Stimulated activated CD4-positive, alpha-beta T cell treated with anti-CD3 and anti-CD28 coated beads, Interleukin-2, amount 100 ng/mL, for 24 hours (primary cell): ENCODE measurements at places on chromosomes 4 and X.

DNA sequence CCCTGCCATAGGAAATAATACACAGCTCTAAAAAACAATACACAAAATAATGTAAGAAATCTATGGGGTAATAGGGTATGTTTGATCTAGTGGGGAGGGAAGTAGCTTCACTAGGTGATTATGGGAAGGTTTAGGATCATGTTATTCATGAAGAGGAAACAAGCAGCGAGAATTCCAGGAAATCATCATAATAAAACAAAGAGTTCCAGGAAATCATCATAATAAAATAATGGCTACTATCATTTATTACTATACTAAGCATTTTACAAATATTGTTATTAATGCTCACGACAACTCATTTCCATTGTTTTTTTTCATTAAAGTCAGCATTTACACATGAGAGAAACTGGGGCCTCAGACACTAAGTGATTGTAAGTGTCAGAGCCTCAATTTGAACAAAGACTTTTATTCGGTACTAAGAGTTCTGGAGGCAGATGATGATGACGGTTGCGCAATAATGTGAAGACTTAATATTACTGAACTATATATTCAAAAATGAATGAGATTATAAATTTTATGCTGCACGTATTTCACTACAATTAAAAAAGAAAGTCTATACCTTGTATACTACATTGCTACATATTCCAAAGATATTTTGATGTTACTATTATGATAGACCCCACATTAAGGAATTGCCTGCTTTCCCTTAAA lies 12.2 kb upstream of the CXCL8 start:
- no peak for DNase-seq

- DNase-seq: no peak
Observed at GRCh38 chr4:77861495-77861894, 1.1 kb upstream of the MRPL1 start.

DNA sequence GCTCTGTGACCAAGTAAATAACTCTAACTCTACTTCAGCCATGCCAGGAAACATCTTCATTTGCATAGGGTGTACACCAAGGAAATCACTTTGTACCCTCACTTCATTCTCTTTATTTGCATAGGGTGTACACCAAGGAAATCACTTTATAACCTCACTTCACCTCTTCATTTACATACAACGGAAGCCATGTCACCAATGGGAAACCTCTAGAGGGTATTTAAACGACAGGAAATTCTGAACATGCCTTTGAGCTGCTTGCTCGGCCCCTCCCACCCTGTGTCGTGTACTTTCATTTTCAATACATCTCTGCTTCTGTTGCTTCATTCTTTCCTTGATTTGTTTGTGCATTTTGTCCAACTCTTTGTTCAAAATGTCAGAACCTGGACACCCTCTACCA lies 848.1 kb upstream of the FRG1 start:
- no peak for DNase-seq

- no peak for DNase-seq
Observed at GRCh38 chr4:73730292-73730691, 10.1 kb upstream of the CXCL8 start.

DNA sequence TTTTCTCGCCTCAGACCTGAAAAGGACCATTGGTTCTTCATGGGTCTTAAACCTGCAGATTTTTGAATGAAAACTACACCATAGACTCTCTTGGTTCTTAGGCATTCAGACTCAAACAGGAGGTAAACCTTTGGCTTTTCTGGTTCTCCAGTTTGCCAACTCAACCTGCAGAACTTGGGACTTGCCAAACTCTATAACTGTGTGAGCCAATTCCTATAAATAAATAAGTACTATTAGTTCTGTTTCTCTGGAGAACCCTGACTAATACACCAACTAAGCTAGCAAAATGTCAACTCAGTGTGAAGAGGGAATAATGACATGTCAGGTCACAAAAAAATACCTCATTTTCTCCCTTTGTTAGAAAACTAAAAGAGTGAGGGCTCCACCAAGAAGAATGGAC lies 374.6 kb downstream of the RAB28 start:
- DNase-seq: no peak

DNA sequence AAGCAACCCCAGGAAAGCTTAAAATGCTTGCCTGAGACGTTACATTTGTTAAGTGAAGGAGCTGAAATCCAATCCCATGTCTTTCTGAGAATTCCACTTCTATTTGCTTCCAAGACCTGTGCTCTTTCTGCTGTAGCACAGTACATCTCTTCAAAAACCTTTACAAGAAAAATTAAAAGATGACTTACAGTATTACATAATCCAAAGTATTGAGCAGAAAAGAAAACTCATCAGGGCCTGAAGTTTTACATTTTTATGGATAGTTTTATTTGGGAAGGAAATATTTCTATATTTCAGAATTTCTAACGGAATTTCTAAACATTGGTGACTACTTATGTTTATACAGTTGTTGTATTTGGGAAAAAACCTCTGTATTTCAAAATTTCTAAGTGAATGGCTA lies 276.3 kb downstream of the TENM3 start:
- DNase-seq: no peak

DNA sequence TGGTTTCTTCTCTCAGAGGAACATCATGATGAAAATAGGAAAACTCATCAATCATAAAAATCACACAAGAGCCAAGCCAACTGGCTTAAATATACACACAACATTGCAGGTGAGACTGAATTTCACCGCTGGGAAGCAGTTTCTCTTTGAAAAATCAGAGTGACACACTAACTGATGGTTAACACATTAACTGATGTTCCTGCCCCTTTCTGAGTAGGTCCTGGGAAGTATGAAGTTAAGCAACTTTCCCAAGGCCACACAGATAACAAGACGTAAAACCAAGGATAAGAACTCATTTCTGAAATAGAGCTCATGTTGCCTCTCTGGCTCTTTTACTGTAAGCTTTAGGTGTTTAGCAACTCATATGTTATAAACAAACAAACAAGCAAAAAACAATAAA lies 813.7 kb upstream of the HS3ST1 start:
- DNase-seq: no peak

GRCh38 chr4:137543648-137544047 lies 11.4 kb upstream of the PCDH18 start:
- DNase-seq: no peak

GRCh38 chrX:17012465-17012864 lies 66.0 kb downstream of the REPS2 start:
- DNase-seq: no peak

DNA sequence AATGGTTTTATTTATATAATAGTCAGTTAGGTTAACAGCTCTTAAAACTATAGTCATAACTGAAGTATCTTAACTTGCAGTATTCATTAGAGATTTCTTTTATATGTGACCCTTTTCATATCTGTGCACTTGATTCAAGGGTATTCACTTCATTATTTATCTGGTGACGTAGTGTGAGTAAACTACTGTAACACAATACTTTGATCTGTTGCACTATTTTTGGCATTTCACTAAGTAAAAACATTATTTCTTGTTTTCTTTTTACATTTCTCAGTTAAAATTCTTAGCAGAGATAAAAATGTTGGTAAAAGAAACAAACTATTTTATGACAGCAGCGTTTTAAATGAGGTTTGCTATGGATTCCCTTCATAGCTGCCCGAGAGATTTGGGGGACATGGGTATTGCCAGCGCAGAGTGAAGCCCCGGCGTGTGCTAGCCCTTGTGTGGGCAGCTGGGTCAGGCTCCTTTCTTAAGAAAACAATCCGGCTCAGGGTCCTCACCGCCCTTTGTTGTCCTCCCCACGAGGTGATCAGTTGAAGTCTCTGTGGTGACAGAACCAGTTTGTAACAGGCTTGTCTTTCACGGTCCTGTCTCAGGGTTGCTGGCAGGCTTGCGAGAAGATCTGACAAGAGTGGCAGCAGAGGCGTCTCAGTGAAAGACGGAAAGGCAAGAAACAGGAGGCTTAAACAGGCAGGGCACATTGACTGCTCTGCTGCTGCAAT lies 293.4 kb downstream of the BMPR1B start:
- DNase-seq: no peak

DNA sequence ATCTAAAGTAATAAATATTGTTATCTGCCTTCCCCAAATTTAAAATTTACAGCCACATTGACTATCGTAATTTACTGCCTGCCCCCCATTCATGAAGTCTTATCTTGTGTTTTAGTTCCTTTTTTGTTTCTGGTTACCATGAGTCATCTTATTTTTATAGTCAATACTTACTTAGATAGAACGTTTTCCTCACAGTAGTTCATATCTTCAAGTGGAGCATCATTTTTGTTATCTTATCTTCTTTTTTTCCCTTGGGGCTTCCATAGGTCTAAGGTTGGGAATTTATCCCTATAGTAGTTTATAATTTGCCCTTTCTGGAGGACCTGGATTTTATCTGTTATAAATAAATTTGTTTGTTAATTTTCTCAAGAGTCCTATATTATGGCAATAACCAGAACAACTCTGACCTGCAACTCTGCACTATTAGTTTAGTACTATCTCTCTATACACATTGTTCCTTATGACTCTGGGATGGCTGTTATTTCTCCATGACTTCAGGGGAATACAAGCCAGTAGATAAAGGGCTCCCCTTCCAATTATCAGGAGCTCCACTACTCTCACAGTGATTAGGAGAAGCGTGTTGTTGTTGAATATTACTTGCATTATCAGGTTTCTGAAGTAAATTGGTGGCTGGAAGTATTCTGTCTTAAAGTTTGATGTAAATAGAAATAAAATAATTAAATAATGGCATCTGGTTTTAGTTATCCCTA lies 330.6 kb downstream of the GALNTL6 start:
- DNase-seq: no peak

GRCh38 chrX:119828446-119828845 lies 24.3 kb downstream of the UPF3B start:
- no peak for DNase-seq

DNA sequence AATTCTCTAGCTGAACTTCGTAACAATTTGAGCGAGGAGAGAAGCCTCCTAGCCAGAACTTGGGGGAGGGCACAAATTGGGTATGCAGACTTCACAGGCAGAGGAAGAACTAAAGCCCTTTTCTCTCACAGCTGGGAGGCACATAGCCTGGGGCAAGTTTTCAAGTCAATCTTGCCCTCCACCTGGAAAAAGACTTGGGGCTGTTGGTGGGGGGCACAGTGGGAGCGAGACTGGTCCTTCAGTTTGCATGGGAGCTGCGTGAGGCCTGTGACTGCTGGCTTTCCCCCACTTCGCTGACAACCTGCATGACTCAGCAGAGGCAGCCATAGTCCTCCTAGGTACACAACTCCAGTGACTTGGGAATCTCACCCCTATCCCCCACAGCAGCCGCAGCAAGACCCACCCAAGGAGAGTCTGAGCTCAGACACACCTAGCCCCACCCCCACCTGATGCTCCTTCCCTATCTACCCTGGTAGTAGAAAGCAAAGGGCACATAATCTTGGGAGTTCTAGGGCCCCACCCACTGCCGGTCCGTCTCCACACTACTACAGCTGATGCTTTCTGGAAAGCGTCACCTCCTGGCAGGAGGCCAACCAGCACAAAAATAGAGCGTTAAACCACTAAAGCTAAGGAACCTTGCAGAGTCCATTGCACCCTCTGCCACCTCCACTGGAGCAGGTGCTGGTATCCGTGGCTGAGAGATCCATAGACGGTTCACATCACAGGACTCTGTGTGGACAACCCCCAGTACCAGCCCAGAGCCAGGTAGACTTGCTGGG lies 160.8 kb downstream of the CBLL2 start:
- no peak for DNase-seq
